ENCODE measurements at places on chromosomes 3 and 15.

DNA sequence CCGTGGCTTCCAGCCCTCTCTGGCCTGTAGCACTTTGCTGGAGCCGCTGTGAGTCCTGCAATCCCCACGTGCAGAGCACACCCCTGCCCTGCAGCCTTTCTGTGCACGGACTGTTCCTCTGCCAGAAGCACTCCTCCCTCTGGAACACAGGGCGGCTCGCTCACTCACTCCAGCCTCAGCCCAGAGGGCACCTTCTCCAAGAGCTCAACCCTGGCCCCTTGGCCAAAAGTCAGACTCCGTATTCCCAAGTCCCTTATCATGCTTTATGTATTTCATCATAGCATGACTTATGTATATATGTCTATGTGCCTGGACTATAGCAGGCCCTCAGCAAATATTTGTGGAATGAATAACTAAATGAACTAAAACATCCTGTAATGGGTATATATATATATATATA, 63.2 kb downstream of the ASB7 start:
- no peak for DNase-seq

DNA sequence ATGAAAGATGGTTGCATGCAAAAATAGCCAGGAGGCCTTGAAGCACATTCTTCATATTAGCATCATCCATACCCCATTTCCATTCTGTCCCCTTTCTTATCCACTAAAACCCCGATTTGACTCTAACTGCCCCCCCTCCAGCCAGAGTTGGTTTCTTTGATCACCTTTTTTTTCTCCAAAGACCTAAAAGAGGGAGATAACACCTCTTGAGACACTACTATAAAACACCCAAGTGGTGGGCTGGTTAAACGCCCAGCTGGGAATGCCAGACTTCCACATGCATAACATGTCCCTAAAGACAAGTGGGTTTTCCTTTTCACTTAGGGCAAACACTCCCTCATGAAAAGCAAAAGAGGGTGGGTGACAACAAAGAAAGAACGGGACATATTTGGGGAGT, 133.9 kb upstream of the WNT5A start:
- no peak for DNase-seq

GRCh38 chr15:75129788-75130187, 71.9 kb upstream of the C15orf39 start:
- DNase-seq = no peak

DNA sequence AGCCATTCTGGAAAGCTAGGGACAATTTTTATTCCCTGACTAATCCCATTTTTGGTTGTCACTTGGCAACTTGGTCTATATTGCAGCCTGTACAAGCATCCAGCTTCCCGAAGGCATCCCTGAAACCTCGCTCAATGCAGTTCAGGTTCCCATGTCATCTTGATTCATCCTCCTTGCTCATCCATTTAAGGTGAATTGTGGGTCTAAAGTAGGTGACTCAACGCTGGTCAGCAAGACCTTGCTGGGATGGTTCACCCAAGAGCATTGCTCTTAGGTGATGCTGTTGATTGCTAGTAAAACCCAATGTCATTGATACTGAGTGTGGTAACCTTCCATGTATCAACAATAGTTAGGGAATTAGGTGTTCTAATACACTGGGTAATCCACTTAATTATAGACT, 13.1 kb upstream of the RAB8B start:
- no peak for DNase-seq

GRCh38 chr3:118802325-118803095, 232.1 kb downstream of the IGSF11 start:
- no peak for DNase-seq

DNA sequence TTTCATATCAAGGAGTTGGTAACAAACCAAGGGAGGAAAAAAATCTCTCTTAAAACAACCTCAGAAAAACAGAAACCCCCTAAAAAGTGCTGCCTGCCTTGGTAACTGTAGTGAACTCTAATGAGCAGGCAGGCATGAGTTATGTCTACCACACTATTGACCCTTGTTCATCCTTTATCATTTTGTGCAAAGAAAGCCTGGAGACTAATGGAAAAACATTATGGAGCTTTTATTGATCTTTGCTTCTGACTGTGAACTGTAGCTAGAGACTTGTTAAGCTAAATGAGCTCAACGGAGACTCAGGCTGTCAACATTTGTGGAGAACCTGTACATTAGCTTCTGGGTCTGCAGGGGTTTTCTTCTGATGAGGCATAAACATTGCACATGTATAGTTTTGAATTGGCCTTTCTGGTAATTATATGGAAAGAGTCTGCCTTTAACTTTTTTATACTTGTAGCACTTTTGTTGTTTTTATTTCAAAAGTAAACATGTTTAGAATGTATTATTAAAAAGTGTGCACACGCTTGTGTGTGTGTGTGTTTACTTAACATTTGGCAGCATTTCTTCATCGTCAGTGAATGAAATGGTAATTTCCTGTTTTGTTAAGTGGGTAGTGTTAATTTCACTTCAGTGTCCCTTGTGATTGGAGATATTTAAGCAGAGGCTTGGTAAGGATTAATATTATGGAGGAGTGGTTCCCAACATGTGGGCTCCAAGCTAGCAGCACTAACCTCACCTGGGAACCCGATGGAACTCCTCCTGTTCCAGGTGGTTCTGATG, 15.9 kb upstream of the SPTSSB start:
- no peak for DNase-seq

- no peak for DNase-seq
Observed at GRCh38 chr3:102125994-102126368, 276.7 kb downstream of the NFKBIZ start.

Measured in stimulated activated CD4-positive, alpha-beta T cell treated with anti-CD3 and anti-CD28 coated beads, Interleukin-15, amount 100 ng/mL, for 1 hour (primary cell).